ENCODE measurements at places on chromosomes 2 and 18.

DNA sequence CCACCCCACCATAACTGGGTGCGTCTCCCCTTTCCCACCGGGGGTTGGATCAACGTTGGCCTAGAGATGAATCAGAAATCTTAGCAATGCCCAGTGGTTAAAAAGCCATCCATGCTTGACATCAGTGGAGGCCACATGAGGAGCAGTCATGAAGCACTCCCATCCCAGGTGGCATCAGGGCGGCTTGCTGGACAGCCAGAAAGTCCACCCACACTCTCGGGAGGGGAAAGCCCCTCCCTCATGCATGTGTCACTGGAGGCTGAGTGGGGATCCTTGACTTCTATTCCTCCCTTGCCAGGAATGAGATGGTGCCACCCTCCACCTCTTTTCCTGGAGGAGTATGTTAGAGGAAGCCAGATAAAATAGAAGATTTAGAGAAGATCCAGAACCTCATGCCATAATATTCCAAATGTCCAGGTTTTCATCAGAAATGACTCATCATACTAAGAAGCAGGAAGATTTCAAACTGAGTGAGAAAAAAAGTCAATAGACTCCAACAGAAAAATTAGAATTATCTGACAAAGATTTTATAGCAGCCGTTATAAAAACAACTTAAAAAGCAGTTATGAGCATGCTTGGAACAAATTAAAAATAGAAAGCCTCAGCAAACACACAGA, 507.1 kb upstream of the ID2 start:
- no peak for DNase-seq

DNA sequence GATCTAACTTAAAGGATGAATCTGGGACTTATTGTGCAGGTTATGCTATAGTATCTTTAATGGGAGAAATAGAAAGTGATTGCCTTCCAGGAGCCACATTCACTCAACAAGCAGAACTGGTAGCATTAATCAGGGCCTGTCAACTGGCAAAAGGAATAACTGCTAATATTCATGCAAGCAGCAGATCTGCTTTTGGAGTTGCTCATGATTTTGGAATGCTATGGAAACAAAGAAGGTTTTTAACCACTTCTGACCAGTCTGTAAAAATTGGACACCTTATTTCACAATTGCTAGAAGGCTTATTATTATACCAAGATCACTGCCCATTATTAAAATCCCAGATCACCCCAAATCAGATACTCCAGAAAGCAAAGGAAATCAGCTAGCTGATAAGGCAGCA, 200.4 kb downstream of the MREG start:
- no peak for DNase-seq

GRCh38 chr2:160054984-160055725, 7.3 kb downstream of the PLA2R1 start:
- DNase-seq: no peak

DNA sequence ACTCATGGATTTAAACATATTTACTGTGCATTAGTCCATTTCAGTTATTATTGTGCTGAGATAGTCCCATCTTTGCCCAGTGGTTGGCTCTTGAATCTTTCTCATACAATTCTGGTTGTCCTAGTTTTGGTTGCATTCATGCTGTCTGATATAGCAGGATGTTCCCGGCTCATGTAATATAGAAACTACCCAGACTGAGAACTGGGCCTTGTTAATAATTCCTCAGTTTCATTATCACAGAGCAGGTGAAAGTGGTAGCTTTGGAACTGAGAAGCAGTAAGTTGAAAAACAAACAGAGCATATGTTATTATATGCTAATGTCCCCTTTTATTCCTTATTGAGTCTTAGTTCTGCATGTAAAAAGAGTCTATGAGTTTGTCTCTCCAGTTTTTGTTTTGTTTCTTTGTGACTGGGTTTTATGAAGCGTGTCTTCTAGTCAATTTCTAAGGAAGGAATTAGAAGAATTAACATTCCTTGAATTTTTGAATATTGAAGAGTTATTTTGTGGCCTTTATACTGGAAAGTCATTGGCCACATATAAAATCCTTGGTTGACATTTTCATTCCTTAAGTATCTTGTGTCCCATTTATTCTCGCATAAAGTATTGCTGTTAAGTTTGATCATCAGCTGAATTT, 43.3 kb downstream of the EIF5B start:
- no peak for DNase-seq

- DNase-seq: no peak
Measured at GRCh38 chr2:191607096-191607495, 70.8 kb upstream of the NABP1 start.

DNA sequence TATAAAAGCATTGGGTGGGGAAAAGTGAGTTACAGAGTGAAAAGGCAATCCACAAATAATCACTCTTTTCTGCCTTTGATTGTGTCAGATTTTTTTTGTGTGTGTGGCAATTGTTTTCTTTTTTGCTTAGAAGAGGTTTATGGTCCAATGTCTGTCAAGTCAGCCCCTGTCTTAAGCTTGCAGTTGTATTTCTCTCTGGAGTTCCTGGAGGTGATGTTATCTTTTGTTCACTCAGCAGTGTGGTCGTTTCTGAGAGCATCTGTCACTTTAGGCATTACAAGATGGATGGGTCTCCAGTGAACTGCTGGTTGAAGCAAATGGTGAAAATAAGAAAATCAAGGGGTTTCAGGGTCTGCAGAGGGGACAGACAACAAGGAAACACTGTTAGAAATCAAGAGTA, 121.3 kb downstream of the GREB1L start:
- no peak for DNase-seq

GRCh38 chr2:222270396-222270795, 28.4 kb downstream of the PAX3 start:
- no peak for DNase-seq

- DNase-seq: no peak
Measured at GRCh38 chr2:100986157-100986556, 15.9 kb upstream of the RPL31 start.

DNA sequence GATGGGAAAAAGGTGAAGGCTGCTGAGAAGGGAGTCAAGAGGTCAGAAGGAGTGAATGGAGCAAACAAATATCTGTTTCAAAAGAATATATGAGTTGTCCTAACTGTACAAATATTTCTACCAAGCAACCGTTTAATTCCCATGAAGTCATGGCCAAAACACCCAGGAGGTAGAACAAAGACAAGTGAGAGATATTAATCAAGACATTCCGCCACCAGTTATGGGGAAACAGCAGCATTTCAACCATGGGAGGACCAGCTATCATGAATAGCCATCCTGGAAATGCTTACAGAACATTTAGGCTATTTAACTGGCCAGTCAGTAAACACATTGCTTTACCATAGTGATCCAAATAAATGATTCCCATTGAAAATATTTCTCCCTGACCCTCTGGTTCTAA, 396.3 kb downstream of the IRS1 start:
- no peak for DNase-seq

DNA sequence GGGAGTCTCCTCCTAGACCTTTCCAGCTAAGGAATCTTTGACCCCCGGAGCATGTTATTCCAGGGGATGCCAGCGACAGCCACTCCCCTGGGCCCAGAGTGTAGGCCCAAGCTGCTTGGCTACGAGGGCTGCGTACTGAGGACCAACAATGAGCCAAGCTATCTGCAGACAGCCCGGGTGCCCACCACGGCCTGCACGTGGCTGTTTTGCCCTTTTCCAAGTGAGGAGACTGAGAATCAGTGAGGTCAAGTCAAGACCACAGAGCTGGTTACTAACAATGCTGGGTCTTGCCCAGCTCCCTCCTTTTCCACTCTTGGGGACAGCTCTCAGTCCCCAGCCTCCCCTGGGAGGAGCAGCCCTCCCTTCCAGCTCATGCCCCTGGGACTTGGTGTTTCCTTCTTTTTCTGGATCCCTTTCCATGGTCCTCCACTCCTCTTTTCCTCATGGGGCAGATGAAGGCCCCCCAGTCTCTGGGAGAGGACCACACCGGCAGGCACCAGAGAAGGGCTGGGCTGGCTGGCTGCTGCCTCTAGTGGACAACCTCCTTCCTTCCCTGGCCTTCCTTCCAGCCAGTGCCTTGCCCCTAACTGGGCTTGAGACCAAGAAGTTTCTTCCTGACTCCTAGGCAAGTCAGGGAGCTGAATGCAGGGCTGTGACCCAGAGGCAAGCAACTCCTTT, 550 bp upstream of the MALL start:
- DNase-seq: no peak

- no peak for DNase-seq
Measured at GRCh38 chr18:67597759-67598158, 81.2 kb upstream of the DSEL start.

GRCh38 chr2:96318723-96319122, 6.4 kb upstream of the ITPRIPL1 start:
- no peak for DNase-seq

DNA sequence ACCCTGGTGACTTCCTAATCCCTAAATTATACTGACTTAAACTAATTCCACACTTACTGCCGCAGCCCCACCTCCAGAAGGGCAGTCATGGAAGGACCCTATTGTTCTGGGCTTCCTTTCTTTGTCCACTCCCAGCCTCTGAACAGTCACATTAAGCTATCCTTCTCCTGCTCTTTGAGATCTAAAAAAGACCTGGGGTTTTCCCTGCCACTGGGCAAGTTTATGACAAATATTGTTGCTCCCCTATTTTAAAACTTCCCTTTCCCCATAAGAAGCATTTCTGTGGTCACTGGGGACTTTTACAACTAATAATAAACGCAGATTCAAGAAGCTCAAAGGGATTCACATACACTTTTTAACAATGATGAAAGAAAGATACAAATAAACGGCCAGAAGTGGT, 47.2 kb upstream of the XPO1 start:
- DNase-seq: no peak

DNA sequence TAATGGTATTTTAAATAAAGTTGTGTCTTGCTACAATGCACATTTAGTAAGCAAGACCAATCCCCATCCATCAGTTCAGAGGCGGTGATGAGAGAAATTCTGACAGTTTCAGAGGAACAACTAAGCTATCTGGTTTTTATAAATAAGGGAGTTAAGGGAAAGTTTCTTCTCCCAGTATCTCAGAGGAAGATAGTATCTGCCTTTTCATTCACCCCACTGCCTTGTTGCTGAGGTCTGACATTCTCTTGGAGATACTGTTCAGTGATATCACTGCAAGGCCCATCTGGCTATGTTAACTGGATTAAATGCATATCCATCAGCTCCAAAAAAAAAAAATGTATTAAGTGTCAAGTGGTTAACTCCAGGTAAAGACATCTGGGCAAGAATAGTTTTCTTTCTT, 47.9 kb downstream of the RBMS1 start:
- no peak for DNase-seq

DNA sequence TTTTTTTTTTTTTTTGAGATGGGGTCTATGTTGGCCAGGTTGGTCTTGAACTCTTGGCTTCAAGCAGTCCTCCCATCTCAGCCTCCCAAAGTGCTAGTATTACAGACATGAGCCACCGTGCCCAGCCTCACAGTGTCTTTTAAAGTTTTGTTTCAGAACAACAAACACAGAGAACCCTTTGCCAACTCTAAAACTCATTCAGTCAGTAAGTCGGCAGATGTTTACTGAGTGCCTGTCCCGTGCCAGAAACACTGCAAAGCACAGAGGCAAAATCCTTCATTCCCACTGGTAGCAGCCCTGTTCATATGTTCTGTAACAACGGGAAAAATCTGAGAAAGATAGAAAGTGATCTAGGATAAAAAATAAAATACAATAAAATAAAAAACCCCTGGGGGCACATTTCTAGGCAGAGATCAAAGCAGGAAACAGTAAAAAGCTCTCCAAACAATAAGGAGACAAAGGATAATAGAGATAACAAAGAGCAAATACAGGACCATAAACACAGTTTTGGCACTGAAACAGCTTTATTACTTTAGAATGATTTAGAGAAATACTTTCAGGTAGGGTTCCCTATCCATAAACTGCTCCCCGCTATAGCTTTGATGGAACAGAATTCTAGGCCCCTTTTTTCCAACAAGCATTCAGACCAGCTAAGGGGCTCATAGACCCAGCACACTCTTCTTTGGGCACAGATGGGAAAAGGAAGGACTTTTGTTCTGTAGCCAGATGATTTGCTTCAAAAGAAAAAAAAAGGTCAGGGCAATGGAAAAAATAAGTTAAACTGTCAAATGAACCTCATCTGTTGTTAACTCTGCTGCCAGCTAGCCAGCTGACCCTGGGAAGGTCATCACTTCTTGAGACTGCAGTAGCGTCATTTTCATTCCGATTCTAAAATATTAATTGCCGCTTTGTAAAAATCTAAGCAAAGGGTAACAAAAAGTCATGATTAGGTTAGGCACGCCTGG, 212.3 kb downstream of the CDH20 start:
- DNase-seq: no peak

DNA sequence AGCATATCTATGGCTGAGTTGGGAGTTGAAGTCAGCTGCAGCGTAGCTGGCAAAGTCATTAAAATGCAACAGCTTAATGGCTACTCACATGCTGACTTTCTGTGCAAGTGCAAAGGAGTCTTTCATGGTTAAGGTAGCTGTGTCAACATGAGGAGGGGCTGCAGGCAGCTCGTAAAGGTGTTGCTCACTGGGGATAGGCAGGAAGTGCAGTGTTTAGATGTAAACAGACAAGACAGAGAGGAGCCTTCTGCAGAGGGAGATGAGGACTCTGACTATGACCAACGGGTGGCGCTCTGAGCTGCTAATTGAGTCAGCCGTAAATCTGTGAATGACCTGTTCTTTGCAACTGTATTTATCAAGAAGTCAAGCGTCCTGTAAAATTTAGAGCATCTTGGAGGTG, 22.3 kb upstream of the CAVIN2 start:
- no peak for DNase-seq

GRCh38 chr2:106521016-106521415, 33.9 kb downstream of the CD8B2 start:
- DNase-seq: no peak

GRCh38 chr2:200219309-200220113, 87.0 kb upstream of the SPATS2L start:
- DNase-seq: no peak

GRCh38 chr2:134462275-134462674, 208.4 kb downstream of the MGAT5 start:
- DNase-seq: no peak

GRCh38 chr18:3498698-3499471, 48.9 kb downstream of the TGIF1 start:
- DNase-seq: no peak

- no peak for DNase-seq
Measured at GRCh38 chr18:69958422-69958821, 10.7 kb upstream of the CD226 start.

- no peak for DNase-seq
Measured at GRCh38 chr2:5353565-5353964, 338.6 kb upstream of the SOX11 start.

DNA sequence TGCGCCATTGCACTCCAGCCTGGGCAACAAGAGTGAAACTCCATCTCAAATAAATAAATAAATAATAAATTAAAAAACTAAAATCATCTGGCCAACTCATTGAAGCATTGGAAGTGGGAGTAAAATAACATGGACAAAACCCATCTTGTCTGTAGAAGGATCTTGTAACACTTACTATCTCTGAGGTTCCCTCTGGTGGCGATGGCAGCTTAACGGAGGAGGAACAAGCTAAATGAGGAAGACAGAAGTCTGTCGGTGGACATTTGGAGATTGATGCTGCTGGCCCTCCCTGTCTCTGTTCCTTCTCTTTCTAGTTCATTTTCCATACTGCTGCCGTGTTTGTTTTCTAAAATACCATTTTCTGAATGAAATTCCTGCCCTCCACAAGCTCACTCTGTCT, 43.4 kb downstream of the ZCCHC2 start:
- DNase-seq: no peak
